ENCODE measurements at places on chromosomes 13 and 19.

GRCh38 chr19:28706693-28707092, 506.3 kb downstream of the UQCRFS1 start:
- DNase-seq = no peak

GRCh38 chr13:88464851-88465250, 793.7 kb downstream of the SLITRK5 start:
- DNase-seq = no peak

DNA sequence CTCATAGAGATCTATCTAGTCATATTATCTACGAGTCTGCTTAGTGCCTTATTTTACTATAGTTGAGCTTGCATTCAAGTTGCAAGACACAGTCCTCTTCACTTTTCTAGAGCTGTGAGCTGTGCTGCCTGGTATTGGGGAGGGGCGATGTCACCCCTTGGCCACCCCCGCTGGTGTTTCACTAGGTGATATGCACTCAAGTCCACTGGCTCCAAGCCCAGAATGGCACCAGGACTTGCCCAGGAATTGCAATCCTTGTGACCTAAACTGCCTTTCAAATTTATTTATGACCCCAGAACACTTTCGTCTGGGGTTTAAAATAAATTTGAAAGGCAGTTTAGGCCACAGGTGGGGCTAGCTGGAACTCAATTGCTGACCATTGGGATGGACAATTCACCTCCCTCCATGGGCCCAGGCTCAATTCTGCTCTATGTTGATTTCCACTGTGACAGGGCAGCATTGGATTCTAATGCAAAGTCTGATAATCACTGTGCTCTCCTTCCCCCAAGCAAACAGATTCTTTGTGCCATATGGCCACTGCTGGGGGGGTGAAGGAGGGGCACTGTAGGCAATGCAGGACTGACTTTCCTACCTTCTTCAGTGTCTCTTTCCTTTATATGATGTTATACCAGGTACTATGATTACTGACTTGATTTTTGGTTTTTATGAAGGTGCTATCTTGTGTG, 1244.2 kb upstream of the MIR17HG start:
- no peak for DNase-seq

DNA sequence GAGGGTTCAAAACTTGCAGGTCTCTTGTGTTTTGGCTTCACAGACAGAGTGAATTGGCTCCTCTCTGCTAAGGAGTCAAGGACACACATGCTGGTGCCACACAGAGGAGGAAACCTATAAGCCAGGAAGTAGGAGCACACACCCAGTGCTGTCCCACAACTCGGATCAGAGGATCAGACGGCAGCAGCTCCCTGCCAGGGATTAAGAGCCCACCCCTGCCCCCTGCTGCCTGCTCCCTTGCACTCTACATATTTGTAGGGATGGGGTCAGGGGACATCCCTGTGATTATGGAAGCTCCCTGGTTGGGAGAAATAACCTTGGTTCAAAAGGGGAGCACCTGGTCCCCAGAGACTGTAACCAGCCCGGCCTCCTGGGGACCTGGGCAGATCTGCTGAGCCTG, 77.5 kb upstream of the CLDN10 start:
- DNase-seq = no peak

GRCh38 chr13:48857576-48857975, 118.1 kb upstream of the FNDC3A start:
- no peak for DNase-seq

DNA sequence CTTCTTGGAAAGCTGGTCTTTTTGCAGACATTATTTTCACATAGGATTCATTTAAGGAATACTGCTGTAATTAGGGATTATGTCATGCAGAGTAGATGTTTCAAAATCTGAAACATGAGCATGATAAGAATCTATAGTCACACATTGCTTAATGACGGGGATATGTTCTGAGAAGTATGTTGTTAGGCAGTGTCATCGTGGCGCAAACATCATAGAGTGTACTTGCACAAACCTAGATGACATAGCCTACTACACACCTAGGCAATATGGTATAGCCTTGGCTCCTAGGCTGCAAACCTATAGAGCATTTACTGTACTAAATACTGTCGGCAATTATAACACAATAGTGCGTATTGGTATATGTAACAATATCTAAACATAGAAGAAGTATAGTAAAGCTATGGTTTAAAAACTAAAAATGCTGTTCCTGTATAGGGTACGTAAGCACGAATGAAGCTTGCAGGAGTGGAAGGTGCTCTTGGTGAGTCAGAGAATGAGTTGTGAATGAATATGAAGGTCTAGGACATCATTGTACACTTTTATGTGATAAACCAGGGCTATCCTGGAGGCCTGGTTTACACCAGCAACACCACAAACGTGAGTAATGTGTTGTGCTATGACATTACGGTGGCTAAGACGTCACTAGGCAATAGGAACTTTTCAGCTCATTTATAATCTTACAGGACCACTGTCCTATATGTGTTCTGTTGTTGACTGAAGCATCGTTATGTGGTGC, 283.1 kb downstream of the MTUS2 start:
- DNase-seq = no peak

DNA sequence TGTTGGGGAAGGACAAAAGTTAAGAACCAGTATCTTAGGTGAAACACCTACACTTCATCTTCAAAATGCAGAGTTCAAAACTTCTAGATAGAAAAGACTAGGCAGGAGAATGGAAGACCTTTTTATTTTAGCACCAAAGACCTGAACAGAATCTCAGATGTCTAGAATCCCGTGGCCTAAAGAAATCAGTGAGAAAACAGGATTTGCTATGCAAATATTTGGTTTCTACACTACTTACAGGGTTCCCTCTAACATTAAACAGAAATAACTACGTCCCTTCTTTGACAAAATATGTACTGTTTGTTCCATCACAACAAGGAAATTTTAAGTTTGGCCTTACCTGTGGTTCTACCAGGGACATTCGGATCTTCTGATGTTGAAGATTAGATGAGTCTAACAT, 21.5 kb downstream of the DIS3 start:
- DNase-seq = no peak

DNA sequence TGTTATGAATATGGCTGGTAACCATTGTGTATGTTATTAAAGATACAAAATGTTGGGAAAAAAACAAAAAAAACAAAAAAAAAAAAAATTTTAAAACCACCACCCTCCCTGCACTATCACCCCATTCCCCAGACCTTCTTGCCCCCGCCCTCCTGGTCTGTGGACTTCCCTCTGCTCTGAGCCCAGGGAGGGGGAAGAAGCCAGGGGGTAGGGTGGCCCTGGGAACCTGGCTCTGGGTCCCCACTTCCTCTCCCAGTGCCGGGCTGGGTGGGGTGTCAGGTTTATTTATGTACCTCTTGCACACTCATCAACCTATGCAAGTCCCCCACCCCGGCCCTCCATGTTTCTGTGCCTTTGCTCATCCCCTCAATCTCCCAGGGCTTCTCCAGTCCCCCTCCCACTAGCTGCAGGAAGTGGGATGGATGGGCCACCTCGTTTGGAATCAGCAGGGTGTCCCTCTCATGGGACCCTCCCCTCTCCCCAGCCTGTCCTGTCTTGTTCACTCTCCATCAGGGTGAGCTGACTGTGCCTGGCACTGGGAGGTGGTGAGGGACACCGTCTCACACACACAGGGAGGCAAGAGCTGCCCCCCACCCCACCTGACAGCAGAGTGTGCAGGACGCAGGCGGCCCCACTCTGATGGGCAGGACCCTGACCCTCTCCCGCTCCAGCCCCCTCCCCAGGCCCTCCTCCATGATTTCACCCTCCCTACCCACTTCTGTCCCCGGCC, 5.9 kb downstream of the PAF1 start:
- no peak for DNase-seq

DNA sequence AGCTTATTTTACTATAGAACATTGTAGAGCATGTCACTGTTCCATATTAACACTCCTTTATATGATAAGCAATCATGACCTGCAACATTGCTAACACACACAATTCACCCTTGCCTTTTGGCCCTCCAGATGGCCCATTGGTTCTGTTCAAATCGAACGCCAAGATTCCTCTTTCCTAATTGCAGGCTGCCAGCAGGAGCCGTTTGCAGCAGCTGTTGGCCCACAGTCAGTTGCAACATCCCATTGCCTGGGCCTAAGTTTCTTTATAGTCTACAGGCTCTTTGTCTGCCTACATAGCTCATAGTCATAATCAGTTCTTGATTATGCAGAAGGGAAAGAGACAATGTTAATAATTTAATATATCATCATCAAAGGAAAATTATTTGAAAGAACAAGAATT, 37.6 kb downstream of the KCTD12 start:
- no peak for DNase-seq

- DNase-seq = no peak
Measured at GRCh38 chr13:99237981-99238662, 20.1 kb downstream of the GPR18 start.

- DNase-seq = no peak
Measured at GRCh38 chr19:5651361-5651760, 28.5 kb downstream of the SAFB start.

- no peak for DNase-seq
Measured at GRCh38 chr13:63198071-63198470, 1782.4 kb upstream of the PCDH20 start.

GRCh38 chr19:3403489-3404323, 37.3 kb downstream of the NFIC start:
- no peak for DNase-seq

DNA sequence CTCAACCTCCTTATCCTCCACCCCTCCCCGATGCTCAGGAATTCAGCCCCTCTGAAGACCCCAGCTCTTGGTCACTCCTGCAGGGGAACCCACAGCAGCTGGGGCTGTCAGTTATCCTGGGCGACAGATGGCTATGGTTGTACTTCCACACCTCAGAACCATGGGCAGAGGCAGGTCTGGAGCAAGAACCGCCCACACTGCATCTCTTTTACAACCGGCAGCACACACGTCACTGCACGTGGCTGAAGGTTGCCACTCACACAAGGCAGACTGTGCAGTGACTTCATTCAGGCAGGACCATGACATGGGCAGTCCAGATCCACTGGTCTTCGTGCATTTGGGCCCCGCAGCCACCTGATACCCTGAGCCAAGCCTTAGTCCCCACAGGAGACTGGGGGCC, 21.5 kb upstream of the SDHAF1 start:
- no peak for DNase-seq

- DNase-seq = no peak
Measured at GRCh38 chr19:32022731-32023563, 322.5 kb upstream of the ZNF507 start.

DNA sequence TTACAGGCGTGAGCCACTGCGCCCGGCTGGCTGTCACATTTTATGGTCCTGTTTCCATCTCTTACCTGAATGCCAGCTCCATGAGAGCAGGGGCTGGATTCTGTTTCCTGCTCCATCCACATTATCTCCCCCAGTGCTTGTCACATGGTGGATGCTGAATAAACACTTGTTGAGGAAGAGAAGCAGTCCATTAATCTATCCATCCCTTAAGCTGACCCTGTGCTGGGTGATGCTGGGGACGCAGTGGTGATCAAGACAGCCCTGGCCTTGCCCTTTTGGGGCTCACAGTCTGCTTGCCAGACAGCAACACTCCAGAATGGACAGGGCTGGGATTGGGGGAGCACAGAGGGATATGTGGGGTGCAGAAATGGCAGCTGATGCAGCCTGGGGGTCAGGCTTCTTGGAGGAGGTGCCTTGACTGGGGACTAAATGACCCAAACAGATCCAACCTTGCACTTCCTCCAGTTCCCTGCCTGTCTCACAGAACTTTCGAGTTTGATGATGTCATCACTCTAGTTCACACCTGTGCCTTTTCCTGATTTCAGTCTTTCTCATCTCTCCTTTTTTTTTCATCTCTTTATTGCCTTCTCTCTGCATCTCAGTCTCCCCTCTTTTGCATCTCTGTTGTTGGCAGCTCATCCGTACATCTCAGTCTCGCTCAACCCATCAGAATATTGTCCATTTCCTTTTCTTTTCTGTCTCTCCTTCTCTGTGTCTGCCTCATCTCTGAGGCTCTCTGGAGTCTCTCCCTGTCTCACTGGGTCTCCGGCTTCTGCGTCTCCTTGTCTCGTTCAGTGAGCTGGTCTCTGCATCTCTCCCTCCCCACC, 4.6 kb downstream of the IRF2BP1 start:
- no peak for DNase-seq

- DNase-seq = no peak
Measured at GRCh38 chr13:28440774-28441504, 54.0 kb downstream of the FLT1 start.

GRCh38 chr13:113730258-113730691, 28.8 kb upstream of the TMEM255B start:
- no peak for DNase-seq

GRCh38 chr19:31073485-31074198, 275.6 kb downstream of the TSHZ3 start:
- no peak for DNase-seq

DNA sequence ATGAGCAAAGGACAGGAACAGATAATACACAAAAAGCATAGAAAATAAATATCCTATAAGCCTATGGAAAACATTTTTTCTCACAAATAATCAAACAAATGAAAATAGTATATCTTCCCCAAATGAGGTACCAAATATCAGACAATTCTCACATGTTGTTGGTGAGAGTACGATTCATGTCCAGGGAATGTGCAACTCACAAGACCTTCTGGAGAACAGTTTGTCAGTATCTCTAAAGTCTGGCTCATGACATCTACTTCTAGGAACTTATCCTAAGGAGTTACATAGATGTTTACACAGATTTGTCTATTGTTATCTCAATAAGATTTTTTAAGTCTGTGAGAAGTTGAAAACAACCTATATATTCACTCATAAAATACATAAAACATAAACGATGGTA, 80.3 kb upstream of the ARHGEF7 start:
- no peak for DNase-seq

DNA sequence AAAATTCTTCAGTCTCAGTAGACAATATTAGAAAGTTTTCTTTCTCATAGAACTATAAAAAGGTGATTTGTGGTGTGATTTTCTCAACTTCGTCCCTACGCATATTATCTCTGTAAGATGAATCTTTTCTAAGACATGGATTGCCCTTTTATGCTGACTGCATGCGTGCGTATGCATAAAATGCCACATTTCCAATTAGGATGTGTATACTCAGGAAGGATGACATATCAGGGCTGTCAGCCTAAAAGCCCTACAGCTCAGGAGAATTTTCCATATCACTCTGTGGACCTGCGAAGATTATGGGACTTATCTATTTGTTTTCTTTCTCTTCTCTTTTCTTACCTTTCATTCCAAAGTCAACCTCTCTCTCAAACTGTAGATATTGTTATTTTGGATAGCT, 166.5 kb upstream of the GPC6 start:
- DNase-seq = no peak

DNA sequence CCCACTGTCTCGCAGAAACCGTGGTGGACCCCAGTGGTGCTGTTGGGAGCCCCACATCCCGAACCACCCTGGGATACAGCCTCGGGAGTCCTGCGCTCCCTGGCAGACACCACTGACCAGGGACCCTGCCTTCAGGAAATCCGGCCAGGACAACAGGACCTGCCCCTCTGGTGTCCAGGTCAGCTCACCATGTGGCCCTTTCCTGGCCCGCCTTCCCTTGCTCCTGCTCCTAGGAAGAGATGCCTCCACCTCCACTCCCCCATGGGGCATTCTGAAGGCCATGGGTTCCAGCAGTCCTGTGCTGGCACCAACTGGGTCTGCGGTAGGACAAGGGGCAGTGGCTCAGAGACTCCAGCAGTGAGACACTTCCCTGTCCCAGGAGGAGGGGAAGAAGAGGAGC, 22.5 kb upstream of the SLC7A10 start:
- DNase-seq = no peak

GRCh38 chr13:95492044-95492801, 60.3 kb upstream of the CLDN10 start:
- DNase-seq = no peak

GRCh38 chr13:70014337-70014736, 93.3 kb upstream of the ATXN8OS start:
- DNase-seq = no peak
